ENCODE measurements at places on chromosomes 13 and 19. TPM values are rescaled to one million over a fixed set of nuclear protein-coding genes. Genes with fewer than 3 reads are reported as not detected.

DNA sequence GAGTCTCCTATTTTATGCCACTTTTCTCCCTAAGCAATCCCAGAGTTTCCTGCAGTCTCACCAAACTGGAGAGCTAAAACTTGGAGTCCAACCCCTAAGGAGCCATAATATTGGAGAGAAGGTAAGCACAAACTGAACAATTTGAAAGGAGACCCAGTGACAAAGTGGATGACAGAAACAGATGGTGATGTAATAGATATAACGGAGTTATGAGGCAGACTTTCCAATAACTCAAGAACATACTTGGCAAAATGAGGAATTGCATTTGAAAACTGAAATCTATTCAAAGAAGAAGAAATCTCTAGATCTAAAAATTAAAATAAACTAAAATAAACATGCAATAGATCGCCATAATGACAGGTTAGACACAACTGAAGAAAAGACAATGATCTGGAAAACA, 200.9 kb upstream of the MIR17HG start:
- DNase-seq = no peak

GRCh38 chr13:54633456-54633855, 1604.8 kb downstream of the OLFM4 start:
- DNase-seq = no peak

GRCh38 chr13:72986197-72986596, 72.6 kb upstream of the KLF5 start:
- DNase-seq = no peak

DNA sequence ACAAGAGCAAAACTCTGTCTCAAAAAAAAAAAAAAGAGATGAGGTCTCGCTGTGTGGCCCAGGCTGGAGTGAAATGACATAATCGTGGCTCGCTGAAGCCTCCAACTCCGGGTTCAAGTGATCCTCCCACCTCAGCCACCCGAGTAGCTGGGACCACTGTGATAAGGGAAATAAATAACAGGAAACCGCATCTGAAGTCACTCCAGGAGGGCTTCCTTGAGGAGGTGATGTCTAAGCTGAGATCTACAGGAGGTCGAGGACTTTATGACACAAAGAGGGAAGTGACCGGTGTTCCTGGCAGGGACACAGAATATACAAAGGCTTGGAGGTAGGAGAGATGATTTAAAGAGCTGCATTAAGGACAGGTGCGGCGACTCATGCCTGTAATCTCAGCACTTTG, 8.9 kb upstream of the NR2F6 start:
- DNase-seq = no peak

DNA sequence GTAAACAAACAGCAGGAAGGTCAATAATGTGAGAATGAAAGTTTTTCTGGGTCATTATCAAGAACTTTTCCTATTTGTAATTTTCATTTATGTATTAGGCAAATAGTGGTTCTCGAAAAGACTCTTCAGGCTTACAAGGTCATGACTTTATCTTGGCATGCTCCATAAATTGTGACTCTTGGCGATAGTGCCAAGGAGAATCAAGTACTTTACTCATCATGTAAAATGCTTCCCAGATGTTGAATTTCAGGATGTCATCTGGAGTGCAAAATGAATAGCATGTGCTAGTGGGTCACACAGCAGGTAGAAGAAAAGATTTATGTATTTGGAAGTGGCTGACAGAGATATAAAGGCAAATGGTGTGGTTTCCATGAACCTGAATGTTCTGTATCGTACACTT, 1492.7 kb upstream of the PCDH20 start:
- no peak for DNase-seq

GRCh38 chr13:51416107-51416506, 36.7 kb downstream of the INTS6 start:
- DNase-seq = no peak

GRCh38 chr19:19321141-19321577, 530 bp downstream of the MAU2 start:
- no peak for DNase-seq

- DNase-seq = no peak
These were observed 742.1 kb downstream of the LIG4 start for GRCh38 chr13:107473253-107473652.

- DNase-seq = no peak
These were observed 10.6 kb upstream of the ZNF358 start for GRCh38 chr19:7505288-7505681.

- no peak for DNase-seq
These were observed 839.4 kb upstream of the GPC6 start for GRCh38 chr13:92387245-92387644.

DNA sequence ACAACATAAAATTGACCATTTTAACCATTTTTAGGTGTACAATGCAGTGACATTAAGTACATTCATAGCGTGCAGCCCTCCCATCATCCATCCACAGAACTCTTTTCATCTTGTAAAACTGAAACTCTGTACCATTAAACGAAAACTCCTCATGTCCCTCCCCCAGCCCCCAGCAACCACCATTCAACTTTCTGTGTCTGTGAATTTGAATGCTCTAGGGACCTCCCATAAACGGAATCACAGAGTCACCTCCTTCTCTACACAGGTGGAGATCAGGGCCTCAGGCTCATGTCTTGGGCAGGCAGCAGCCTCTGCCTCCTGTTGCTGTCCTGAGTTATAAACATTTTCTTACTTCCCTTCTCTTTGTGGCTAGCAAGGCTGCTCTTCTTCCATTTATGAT, 7.3 kb upstream of the CCNE1 start:
- DNase-seq = no peak

GRCh38 chr19:33580026-33580644, 41.6 kb upstream of the CHST8 start:
- DNase-seq = no peak

GRCh38 chr19:3687774-3688706, 12.2 kb downstream of the PIP5K1C start:
- DNase-seq = no peak

- DNase-seq = no peak
These were observed 2.0 kb upstream of the EBPL start for GRCh38 chr13:49693191-49693733.

- DNase-seq = no peak
These were observed 18.3 kb downstream of the ZNF100 start for GRCh38 chr19:21749090-21749489.

DNA sequence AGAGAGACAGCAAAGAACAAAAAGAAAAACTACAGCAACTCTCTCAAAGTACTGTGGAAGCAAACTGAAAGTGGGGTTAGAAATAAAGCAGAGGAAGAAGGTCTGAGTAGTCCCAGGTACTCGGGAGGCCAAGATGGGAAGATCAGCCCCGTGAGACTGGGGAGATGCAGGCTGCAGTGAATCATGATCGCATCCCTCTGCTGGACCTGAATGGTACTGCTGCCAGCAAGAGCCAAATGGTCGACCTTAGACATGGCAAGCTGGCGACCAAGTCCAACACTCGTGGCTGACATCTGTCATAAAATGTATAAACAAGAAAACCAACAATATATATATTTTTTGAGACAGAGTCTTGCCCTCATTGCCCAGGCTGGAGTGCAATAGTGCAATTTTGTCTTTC, 33.7 kb upstream of the ZNF724 start:
- no peak for DNase-seq

DNA sequence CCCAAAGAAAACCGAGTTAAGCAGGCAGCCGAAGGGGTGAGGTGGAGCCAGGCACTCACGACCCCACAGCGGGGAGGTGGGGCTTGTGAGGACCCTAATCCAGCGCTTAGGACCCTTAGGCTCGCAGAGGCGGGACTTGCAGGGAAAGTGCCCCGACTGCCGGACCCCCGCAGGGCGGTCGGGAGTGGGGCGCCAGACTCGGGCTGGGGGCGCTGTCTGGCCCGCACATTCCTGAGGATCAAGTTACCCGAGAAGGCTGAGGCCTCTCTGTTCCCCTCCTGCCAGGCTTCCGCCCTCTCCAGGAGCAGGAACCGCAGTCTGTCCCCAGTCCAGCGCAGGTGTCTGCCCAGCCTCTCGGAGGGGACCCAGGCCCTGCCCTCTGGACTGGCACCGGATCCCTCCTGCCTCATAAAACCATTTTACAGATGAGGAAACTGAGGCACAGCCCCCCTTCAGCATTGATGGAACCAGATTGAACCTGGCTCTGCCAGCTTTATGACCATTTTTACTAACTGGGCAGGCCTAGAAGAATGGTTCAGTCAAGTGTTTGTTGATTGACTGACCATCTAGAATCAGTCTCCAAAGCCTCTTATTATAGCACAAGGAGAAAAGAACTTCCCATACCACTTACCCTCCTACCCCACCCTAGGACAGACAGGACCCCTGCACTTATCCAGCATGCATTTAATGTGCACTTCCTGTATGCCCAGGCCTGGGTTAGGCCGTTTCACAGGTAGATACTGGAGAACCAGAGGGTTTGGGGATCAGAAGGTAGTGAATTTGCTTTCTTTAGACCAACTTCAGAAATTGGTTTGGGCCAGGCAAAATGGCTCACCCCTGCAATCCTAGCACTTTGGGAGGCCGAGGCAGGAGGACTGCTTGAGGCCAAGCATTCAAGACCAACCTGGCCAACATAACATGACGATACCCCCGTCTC, 6.7 kb upstream of the JUND start:
- no peak for DNase-seq

DNA sequence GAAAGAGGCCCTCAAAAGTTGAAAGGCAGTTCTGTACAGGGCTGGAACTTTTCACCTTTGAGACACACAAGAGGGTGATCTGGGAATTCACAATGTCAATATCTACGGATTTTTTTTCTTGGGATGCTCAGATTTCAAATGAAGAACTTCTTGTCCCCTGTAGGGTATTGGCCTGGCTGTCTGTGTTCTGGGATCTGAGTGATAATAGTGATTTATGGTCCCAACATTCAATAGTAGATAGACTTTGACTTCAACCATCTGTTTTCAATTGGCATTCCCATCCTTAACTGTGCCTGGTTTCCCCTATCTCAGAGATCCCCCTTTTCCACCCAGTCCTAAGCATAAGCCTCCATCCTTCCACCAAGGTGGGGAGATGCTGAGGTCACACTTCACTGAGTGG, 274.1 kb downstream of the COG6 start:
- no peak for DNase-seq

- no peak for DNase-seq
These were observed 58.3 kb upstream of the MEDAG start for GRCh38 chr13:30847650-30848307.

DNA sequence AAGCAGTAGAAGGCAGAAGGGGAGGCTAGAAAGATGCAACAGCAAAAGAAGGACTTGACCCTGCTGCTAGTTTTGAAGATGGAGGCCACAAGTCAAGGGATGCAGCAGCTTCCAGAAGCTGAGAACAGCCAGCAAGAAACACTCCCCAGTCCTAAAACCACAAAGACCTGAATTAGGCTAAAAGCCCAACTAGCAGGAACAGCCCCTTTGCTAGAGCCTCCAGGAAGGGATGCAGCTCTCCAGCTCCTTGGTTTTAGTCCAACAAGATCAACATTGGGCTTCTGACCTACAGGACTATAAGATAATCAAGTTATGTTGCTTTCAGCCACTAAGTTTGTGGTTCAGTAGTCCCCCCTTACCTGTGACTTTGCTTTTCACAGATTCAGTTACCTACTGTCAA, 10.5 kb upstream of the LATS2 start:
- DNase-seq = no peak

DNA sequence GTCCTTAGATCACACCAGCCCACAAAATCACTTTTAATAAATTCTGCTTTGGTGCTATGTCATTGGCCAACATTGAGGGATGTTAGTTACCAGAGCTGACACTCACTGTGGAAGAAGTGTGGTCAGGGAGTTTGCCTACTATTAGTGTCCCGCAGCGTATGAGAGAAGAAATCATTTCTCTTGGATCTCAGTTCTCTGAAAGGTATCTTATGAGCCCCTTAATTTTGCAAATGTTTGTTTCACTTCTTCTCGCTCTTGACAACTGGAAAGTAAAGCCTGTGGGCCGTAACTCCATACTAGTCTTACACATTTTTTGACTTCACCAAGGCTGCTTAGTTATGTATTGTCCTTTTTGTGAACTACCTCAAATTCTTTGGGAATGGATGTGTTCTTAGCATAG, 80.9 kb downstream of the FLT1 start:
- DNase-seq = no peak

- no peak for DNase-seq
These were observed 37.8 kb downstream of the VSTM2B start for GRCh38 chr19:29563486-29564101.

DNA sequence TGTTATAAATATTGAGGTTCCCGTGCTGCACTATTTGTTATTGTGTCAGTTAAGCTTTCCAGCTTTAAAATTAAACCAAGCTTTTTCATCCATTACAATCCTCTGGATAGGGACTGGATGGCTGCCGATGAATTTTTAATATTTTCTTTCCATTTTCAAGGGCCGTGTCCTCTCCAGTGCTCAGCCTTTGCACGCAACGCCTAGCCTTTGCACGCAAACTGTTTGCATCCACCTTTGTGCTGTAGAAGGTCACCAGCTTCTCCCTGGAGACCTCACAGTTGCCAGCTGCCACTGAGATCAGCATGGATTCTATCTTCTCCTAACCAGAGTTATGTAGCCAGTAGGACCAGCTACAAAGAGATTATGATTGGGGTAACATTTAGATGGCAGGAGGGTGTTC, 240.5 kb downstream of the SLC7A1 start:
- no peak for DNase-seq

DNA sequence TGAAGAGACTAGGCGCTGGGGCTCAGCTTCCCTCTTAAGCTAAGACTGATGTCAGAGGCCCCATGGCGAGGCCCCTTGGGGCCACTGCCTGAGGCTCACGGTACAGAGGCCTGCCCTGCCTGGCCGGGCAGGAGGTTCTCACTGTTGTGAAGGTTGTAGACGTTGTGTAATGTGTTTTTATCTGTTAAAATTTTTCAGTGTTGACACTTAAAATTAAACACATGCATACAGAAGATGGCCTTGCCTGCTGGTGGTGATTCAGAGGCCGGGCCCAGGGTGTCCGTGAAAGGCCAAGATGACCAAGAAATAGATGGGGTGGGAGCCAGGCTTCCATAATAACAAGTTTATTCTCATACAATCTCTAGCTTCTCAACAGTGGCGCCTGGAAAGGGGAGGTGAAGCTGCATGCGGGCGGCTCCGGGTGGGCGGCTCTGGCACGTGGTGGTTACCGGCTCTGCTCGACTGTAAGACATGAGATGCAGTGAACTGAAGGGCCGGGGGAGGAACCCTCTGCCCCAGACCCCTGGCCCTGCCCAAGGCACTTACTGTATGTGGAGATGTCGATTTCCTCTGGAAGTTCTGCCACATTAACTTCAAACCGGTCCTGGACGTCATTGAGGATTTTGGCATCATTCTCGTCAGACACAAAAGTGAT, 10.5 kb downstream of the DDX39A start:
- no peak for DNase-seq

The C5AR2 gene
- 3.3 TPM for total RNA-seq

The CEACAM3 gene
- not detected for total RNA-seq

The CNN1 gene
- 93.3 TPM for total RNA-seq

The CCDC122 gene
- 2.3 TPM for total RNA-seq

The FPR3 gene
- total RNA-seq = 1.4 TPM

The MAP4K1 gene
- total RNA-seq = 0.83 TPM

The S1PR5 gene
- total RNA-seq = 0.12 TPM

The CDADC1 gene
- 3.5 TPM for total RNA-seq

The NHLRC3 gene
- 8.6 TPM for total RNA-seq

The ZNF320 gene
- total RNA-seq = 5.3 TPM

The RUBCNL gene
- 0.59 TPM for total RNA-seq

The PPP1R12C gene
- 98.9 TPM for total RNA-seq

The DACT3 gene
- 23.5 TPM for total RNA-seq

The HCST gene
- total RNA-seq = 3.3 TPM

The CACNG8 gene
- total RNA-seq = 0.04 TPM

The CRLF1 gene
- total RNA-seq = 73.9 TPM
